ENCODE measurements at places on chromosomes 7 and 10. TPM values are rescaled to one million over a fixed set of nuclear protein-coding genes. Genes with fewer than 3 reads are reported as not detected.

TFR2 gene
- 21.8 TPM for total RNA-seq

SMARCD3 gene
- 1.3 TPM for total RNA-seq

COG5 gene
- 37.7 TPM for total RNA-seq

SLC29A4 gene
- 0.25 TPM for total RNA-seq

SYCE1 gene
- total RNA-seq: 1.3 TPM

Measured in activated CD8-positive, alpha-beta memory T cell treated with anti-CD3 and anti-CD28 coated beads for 36 hours (primary cell).